GM23248 (cell line): ENCODE measurements at places on chromosomes 3 and 15. TPM values are rescaled to one million over a fixed set of nuclear protein-coding genes. Genes with fewer than 3 reads are reported as not detected.
A peak's percentile ranks its signal among the peaks of the same experiment; 100 is the strongest.

NECTIN3 gene
- total RNA-seq = 111 and 125 TPM in 2 replicates

GOLGA6L6 gene
- total RNA-seq = not detected in 2 replicates

KNL1 gene
- total RNA-seq = 14.5 and 19.1 TPM in 2 replicates

GAP43 gene
- 0.54 and 0.63 TPM in 2 replicates for total RNA-seq

ATP8B4 gene
- 1.5 and 11.4 TPM in 2 replicates for total RNA-seq

LRTM1 gene
- not detected in 2 replicates for total RNA-seq

PPP1R14D gene
- total RNA-seq = not detected in 2 replicates

FSIP1 gene
- total RNA-seq = 1.6 and 2.4 TPM in 2 replicates

ZNF148 gene
- total RNA-seq = 23.1 and 33.1 TPM in 2 replicates

GABRR3 gene
- total RNA-seq = not detected in 2 replicates

GP5 gene
- total RNA-seq = 0.11 TPM in 1 of 2 replicates, not detected in the other

SAXO2 gene
- total RNA-seq = not detected in 2 replicates

IL17RC gene
- total RNA-seq = 41.8 and 49.4 TPM in 2 replicates

FANCD2OS gene
- not detected in 2 replicates for total RNA-seq

DAZL gene
- total RNA-seq = not detected in 2 replicates

HCLS1 gene
- 28.6 and 29.8 TPM in 2 replicates for total RNA-seq

- H3K4me1 ChIP-seq = peaks cover 14% of the 10 kb centered on the region
- H3K36me3 ChIP-seq = no peaks in the 10 kb centered on the region
- no peak overlapping the region for H3K27ac ChIP-seq
- no peaks in the 10 kb centered on the region for H3K27me3 ChIP-seq
- DNase-seq = peak; percentile 6
These were observed 175.7 kb downstream of the SLC9A9 start for GRCh38 chr3:143672396-143673165.

- no peak for DNase-seq
- no peak overlapping the region for H3K4me3 ChIP-seq
- no peak overlapping the region for H3K27ac ChIP-seq
- H3K27me3 ChIP-seq = peaks cover 2% of the 10 kb centered on the region; the same call in 1 of the 2 replicates
These were observed 21.6 kb downstream of the RNU5B-1 start for GRCh38 chr15:65326117-65326526.

GRCh38 chr15:48059791-48060190 is 61.0 kb upstream of the SLC24A5 start:
- peak; percentile 3 for DNase-seq
- 0 out of 2 replicates have a peak, but pooled peaks cover 7% of the 10 kb centered on the region for H3K27me3 ChIP-seq

DNA sequence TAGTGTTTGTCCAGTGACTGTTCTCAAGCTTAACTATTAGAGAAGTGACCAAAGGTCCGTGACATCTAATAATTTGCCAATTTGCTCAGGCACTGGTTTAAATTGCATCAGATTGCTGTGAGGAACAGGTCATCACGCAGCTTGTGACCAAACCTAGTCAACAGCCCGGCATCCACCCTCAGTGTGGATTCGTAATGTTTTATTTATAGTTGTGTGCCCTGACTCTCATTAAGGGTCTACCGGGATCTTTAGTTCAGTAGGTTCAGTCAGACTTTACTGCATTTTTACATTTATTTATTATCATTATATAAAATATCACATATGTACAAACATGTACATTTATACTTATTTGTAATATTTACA is 46.4 kb upstream of the PGPEP1L start:
- H3K36me3 ChIP-seq = no peaks in the 10 kb centered on the region
- no peaks in the 10 kb centered on the region for H3K4me1 ChIP-seq
- H3K27me3 ChIP-seq = no peaks in the 10 kb centered on the region
- peak; percentile 14 for DNase-seq

GRCh38 chr3:99286266-99286845 is 352.0 kb upstream of the COL8A1 start:
- 0 out of 2 replicates have a peak, but pooled peaks cover 7% of the 10 kb centered on the region for H3K4me1 ChIP-seq
- no peak overlapping the region for H3K4me3 ChIP-seq
- H3K27ac ChIP-seq = no peak overlapping the region
- peak; percentile 22 for DNase-seq
- H3K36me3 ChIP-seq = no peaks in the 10 kb centered on the region

GRCh38 chr3:11542551-11542950 is 101.2 kb downstream of the VGLL4 start:
- peaks cover 17% of the 10 kb centered on the region for H3K4me1 ChIP-seq
- H3K4me3 ChIP-seq = no peak overlapping the region
- no peak for DNase-seq

- peak; percentile 62 for DNase-seq
- H3K4me3 ChIP-seq = no peak overlapping the region
- no peaks in the 10 kb centered on the region for H3K27me3 ChIP-seq
- H3K36me3 ChIP-seq = no peaks in the 10 kb centered on the region
- H3K4me1 ChIP-seq = peaks cover 6% of the 10 kb centered on the region
These were observed 42.9 kb downstream of the CFAP20DC start for GRCh38 chr3:59006634-59007517.

DNA sequence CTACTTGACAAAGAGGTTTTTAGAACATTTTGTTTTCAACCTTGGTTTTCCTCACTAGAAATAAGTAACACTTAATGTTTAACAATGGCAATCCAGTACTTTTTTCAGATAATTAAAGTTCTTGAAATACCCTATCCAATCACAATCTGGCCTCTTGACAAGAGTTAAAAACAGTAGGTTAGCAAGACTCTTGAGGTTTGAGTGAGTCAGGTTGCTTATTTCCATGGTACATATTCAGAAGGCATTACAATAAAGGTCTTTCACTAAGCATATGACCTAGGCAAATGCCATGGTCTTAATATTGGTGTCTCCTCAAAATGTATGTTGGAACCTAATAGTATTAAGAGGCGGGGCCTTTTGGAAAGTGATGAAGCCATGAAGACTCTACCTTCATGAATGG is 5.6 kb downstream of the SUCNR1 start:
- peaks cover 20% of the 10 kb centered on the region for H3K4me1 ChIP-seq
- H3K27me3 ChIP-seq = no peaks in the 10 kb centered on the region
- H3K27ac ChIP-seq = no peak overlapping the region
- peak; percentile 25 for DNase-seq
- H3K4me3 ChIP-seq = no peak overlapping the region

- no peak overlapping the region for H3K4me3 ChIP-seq
- DNase-seq = no peak
- H3K27ac ChIP-seq = no peak overlapping the region
- H3K36me3 ChIP-seq = no peaks in the 10 kb centered on the region
- H3K4me1 ChIP-seq = no peaks in the 10 kb centered on the region
- no peaks in the 10 kb centered on the region; the same call in 1 of the 2 replicates for H3K27me3 ChIP-seq
These were observed 907.4 kb downstream of the FHIT start for GRCh38 chr3:60343831-60344230.

- H3K4me3 ChIP-seq = no peak overlapping the region
- no peak overlapping the region for H3K27ac ChIP-seq
- DNase-seq = no peak
These were observed 54.4 kb downstream of the PGPEP1L start for GRCh38 chr15:98953000-98953787.

DNA sequence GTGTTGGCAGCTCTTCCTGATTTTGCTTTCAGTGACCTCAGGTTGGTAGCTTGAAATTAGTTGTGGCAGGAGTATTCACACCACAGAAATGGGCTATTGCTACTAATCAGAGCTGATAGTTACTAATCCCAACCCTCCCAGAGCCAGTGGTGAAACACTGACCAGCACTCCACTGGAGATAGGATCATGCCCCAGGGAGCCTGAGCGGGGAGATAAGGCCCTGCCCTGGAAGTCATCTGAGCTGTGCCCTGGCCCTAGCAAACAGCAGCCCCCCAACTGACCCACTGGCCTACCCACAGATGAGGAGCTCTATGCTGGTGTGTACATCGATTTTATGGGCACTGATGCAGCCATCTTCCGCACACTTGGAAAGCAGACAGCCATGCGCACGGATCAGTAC is 9.4 kb upstream of the GNAT1 start:
- H3K36me3 ChIP-seq = no peaks in the 10 kb centered on the region
- H3K4me3 ChIP-seq = no peak overlapping the region
- no peaks in the 10 kb centered on the region for H3K4me1 ChIP-seq
- H3K27ac ChIP-seq = no peak overlapping the region
- H3K27me3 ChIP-seq = no peaks in the 10 kb centered on the region

DNA sequence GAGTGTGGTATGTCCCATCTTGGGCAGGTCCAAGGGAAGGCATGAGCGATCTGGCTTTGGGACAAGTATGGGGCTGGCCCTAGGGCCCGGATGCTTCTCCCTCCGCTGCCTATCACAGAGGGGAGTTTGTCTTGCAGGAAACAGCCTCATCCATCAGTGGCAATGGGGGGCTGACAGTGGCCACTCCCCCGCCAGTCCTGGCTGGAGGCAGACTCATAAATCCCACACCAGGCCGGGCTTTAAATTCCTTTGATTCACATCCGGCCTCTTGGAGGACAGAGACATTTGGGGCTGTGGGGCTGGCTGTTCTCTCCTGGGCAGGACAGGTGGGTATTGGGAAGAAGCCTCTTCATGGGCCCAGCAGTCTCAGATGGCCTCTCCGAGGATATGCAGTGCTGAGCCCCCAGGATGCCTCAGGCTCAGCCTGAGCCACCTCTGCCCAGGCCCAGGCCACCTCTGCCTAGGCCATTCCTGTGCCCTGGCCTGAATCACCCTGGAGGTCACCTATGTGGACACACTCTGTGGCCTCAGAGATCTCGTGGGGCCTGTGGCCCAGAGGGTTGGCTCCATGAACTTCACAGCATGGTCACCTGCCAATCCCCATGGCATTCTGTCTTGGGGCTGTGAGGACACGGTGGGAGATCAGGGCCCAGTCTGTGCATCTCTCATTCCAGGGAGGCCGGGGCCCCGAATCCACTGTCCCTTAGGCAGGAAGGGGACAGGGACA is 84.2 kb upstream of the GOLGA6L4 start:
- H3K27me3 ChIP-seq = 0 out of 2 replicates have a peak, but pooled peaks cover 1% of the 10 kb centered on the region
- no peaks in the 10 kb centered on the region for H3K36me3 ChIP-seq
- no peak for DNase-seq
- no peak overlapping the region for H3K4me3 ChIP-seq

DNA sequence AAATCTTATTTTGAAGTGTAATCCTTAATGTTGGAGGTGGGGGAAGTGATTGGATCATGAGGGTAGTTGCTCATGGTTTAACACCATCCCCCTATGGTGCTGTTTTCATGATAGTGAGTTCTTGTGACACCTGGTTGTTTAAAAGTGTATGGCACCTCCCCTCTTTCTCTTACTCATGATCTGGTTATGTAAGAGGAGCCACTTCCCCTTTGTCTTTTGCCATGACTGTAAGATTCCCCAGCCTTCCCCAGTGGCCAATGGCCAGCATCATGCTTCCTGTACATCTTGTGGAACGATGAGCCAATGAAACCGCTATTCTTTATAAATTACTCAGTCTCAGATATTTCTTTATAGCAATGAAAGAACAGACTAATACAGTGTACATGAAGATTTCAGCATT is 39.8 kb upstream of the GMNC start:
- no peaks in the 10 kb centered on the region for H3K4me1 ChIP-seq
- no peak overlapping the region for H3K27ac ChIP-seq
- no peaks in the 10 kb centered on the region for H3K36me3 ChIP-seq
- DNase-seq = no peak
- no peak overlapping the region for H3K4me3 ChIP-seq
- no peaks in the 10 kb centered on the region for H3K27me3 ChIP-seq

- H3K4me3 ChIP-seq = no peak overlapping the region
- H3K4me1 ChIP-seq = peaks cover 25% of the 10 kb centered on the region
- H3K36me3 ChIP-seq = no peaks in the 10 kb centered on the region
- DNase-seq = peak; percentile 96
- H3K27ac ChIP-seq = peak overlapping the region; percentile 85
- no peaks in the 10 kb centered on the region for H3K27me3 ChIP-seq
These were observed 18.5 kb upstream of the LMCD1 start for GRCh38 chr3:8482960-8483665.

- H3K36me3 ChIP-seq = no peaks in the 10 kb centered on the region
- no peak overlapping the region for H3K27ac ChIP-seq
- no peaks in the 10 kb centered on the region for H3K4me1 ChIP-seq
- peak; percentile 57 for DNase-seq
- peak overlapping the region; percentile 53 for H3K4me3 ChIP-seq
- H3K27me3 ChIP-seq = no peaks in the 10 kb centered on the region; the same call in none of the 2 replicates
These were observed 55.2 kb upstream of the CHRNA7 start for GRCh38 chr15:31974855-31975829.

DNA sequence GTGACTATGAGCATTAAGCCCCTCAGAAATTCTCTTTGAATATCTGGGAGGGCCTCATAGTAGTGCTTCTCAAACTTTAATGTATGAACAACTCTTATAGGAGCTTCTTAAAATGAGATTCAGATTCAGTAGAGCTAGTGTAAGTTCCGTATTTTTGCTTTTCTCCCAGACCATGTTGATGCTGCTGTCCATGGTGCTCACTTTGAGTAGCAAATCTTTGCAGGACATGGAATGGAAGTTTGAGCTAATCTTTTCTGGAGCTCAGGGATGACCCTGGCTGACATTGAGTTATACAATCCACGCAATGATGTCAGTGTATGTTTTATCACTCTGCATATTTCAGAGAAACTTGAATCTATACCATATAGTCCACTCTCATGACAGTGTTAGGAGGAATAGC is 134.2 kb downstream of the OTOL1 start:
- H3K4me1 ChIP-seq = no peaks in the 10 kb centered on the region
- peak; percentile 14 for DNase-seq
- no peak overlapping the region for H3K4me3 ChIP-seq
- no peaks in the 10 kb centered on the region for H3K27me3 ChIP-seq
- H3K36me3 ChIP-seq = no peaks in the 10 kb centered on the region

DNA sequence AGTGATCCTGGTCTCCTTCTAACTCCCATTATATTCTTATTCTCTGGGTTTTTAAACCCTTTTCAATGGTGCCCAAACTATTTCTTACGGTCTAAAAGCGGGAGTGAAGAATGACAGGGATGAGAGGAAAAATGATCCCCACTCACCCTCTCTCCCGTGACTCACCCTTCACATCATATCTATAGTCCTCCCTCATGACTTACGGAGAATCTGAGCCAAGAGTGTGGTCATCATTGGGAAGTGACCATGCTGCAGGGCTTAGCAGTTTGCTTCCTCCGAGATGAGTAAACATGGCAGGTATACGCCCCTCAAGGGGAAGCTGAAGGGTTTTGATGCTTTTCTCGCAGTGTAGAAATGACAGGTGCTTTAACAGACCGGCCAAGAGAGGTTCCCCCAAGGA is 274.0 kb downstream of the RYR3 start:
- H3K4me1 ChIP-seq = peaks cover 7% of the 10 kb centered on the region; the same call in 1 of the 2 replicates
- peak; percentile 83 for DNase-seq
- no peak overlapping the region for H3K27ac ChIP-seq
- H3K36me3 ChIP-seq = no peaks in the 10 kb centered on the region
- H3K27me3 ChIP-seq = no peaks in the 10 kb centered on the region
- no peak overlapping the region for H3K4me3 ChIP-seq

DNA sequence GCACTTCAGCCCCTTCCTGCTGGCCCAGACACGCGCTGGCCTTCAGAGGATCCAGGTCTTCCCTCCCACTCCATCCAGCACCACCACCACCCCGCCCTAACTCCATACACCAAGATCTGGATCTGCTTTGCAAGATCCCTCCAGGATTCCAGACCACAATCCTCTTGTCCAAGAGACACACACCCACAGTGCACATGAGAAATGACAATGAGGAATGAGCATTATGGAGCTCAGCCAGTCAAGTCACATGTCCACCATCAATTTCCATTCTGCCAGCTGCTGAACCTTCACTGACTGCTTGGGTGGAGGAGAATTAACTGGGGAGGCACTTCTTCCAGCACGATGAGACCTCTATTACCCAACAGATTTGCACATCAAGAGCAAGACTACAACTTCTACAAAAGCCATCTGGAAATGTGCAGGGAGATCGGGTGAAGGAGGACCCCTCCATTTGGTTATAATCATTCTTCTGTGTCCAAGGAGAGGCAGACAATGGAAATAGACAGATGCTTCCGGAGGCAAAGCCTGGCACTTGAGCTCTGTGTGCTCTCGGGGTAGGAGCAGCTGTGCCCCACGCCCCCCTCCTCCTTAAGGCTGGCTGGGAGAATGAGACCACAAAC is 12.3 kb upstream of the SPATA12 start:
- peak; percentile 70 for DNase-seq
- 0 out of 2 replicates have a peak, but pooled peaks cover 10% of the 10 kb centered on the region for H3K4me1 ChIP-seq
- H3K4me3 ChIP-seq = no peak overlapping the region
- H3K27ac ChIP-seq = no peak overlapping the region
- no peaks in the 10 kb centered on the region for H3K27me3 ChIP-seq
